Heart right ventricle (tissue), 16 donors: ENCODE measurements at places on chromosomes 6 and 20. TPM values are rescaled to one million over a fixed set of nuclear protein-coding genes. Genes with fewer than 3 reads are reported as not detected.
A peak's percentile ranks its signal among the peaks of the same experiment; 100 is the strongest.

GRCh38 chr6:139240161-139241010, 51.4 kb downstream of the TXLNB start:
- no peak overlapping the region for H3K4me3 ChIP-seq
- peak overlapping the region; percentile 6 for H3K27ac ChIP-seq
- peaks cover 24% of the 10 kb centered on the region for H3K4me1 ChIP-seq
- DNase-seq, result no peak

DNA sequence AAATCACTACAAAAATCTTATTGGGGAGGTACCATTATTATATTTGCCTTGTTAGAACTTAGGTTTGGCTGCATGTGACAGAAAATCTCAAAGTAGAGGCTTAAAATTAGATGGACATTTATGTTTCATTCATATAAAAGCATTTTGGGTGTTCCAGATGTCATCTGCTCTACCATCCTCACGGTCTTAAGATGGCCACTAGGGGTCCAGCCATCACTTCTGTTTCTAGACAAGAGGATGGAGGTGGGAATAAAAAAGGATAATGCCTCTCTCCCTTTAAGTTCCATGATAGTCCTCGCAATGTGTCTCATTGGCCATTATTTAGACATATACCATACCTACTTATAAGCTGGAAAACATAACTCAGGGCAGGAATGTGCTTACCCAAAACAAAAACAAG, 929.5 kb downstream of the KIF16B start:
- no peaks in the 10 kb centered on the region for H3K27me3 ChIP-seq
- H3K36me3 ChIP-seq, result no peaks in the 10 kb centered on the region
- no peaks in the 10 kb centered on the region for H3K4me1 ChIP-seq
- DNase-seq, result no peak

DNA sequence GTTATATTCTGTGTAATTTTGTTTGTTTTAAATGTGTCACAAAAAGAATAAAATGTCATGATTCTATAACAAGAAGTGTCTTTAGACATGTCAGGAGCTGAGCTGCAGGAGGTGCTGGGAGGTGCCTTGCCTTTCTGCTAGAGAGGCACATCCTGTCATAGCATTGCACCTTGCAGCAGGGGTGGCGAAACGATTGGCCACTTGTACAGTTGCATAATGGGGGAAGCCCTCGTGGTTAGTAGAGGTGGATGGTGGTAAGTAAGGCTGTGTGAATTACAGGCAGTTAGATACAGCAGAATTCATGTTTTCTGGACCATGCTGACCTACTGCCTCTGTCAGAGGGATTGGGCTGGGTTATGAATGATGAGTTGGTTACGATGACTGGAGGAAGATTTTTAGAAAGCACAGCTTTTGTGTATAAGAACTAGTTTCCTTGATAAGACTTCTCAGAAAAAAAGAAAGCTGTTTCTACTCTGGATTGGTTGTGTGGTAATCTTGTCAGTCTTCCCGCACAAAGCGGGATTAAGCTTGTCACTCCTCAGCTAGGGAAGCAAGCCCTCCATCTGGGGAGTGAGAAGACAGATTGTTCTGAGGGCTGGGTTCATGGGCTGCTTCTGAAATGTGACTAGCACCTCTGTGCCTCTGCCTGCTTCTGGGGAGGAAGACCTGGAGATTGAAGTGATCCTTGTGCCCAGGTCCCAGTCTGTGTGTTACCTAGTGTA, 74.9 kb downstream of the FOXO3 start:
- peaks cover 35% of the 10 kb centered on the region for H3K4me1 ChIP-seq
- DNase-seq, result no peak
- H3K36me3 ChIP-seq, result no peaks in the 10 kb centered on the region
- no peak overlapping the region for H3K27ac ChIP-seq

Gene BFSP1
- total RNA-seq, result 0.76 TPM

Gene KAT14
- 9.6 TPM for total RNA-seq

Gene FAM162B
- 2.3 TPM for total RNA-seq

Gene PAX1
- not detected for total RNA-seq
